ENCODE measurements at places on chromosomes 7 and 10.

DNA sequence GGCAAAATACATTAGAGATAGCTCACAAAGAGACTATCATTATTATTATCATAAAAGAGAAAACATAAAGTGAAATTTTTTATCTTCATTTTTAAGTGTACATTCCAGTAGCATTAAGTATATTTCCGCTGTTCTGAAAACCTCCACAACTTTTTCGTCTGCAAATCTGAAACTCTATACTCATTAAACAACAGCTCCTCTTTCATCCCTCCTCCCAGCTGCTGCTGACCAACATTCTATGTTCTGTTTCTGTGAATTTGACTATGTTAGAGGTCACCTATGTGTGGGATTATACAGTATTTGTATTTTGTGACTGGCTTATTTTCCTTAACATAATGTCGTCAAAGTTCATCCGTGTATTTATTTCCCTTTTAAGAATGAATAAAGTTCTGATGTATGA, 429.3 kb upstream of the TPK1 start:
- no peak for DNase-seq

- DNase-seq, result no peak
These were observed 338.2 kb upstream of the AOAH start for GRCh38 chr7:37062560-37062859.

DNA sequence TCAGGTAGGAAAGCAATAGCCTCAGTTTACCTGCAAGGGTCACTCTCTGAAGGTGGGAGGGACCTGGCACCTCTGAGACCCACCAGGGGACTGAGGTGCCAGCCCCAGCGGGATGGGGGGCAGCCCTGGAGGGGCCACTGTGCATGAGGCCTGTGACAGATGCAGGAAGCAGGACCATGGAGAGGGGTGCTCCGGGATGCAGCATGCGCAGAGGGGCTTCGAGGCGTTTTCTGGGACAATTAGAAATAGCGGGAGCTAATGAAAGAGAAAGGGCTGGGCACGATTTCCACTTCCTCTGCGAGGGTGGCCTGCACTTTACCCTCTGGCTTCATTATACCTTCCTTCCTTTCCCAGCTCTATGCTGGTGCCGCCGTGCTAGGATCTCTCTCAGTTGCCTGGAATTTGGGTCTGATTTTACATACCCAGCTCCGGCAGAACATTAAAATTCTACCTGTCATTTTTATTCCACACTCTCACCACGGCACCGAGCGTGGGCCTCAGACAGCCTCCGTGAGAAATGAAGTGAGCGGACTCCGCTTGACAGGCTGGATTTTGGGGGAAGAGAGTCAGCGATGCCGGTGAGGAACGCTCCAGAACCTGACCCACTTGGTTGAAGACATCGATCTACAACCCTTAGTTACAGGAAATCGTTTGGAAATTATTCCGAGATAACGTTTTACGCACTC, 333.9 kb upstream of the PFKP start:
- no peak for DNase-seq

- DNase-seq, result no peak
These were observed 48.9 kb upstream of the HABP2 start for GRCh38 chr10:113503930-113504329.

DNA sequence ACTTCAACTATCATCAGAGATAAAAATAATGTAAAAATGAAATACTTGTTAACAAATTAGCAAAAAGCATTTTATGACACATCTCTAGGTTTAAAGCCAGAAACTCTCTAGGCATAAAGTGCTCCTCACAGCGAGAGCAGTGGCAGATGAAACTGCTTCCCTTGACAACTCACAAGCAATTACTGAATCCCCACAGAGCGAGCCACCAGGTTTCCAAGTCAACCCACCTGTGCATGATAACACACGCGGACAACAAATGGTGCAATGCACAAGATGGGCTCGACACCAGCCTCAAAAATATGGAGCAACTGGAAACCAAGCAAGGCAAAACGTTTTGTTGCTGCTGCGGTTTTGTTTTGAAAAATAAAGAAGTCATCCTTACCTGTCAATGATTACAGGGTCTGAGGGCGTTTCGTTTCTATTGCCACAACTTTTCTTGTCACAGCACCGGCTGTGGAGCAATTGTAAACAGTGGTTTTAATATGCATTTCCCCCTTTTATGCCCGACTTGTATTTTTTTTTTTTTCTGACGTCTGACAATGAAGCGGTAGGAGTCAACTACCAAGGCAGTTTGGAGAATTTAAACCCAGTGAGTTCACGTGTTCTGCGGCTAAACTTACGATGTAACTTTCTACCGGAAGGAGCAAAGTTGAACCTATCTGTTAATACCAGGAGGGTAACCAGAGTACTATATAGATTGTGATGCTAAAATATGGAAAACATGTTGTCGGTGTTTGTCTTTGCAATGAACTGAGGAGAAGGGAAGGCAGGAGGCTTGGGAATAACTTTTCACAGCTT, 7.0 kb downstream of the EBF3 start:
- DNase-seq, result no peak
